ENCODE measurements at places on chromosomes 16 and 17. TPM values are rescaled to one million over a fixed set of nuclear protein-coding genes. Genes with fewer than 3 reads are reported as not detected.

Gene ACSM2A
- not detected for polyA plus RNA-seq

GRCh38 chr16:20853143-20853542, 46.8 kb downstream of the REXO5 start:
- H3K27ac ChIP-seq, result peak overlapping the region; percentile 18
- no peak for DNase-seq
- H3K36me3 ChIP-seq, result peaks cover 13% of the 10 kb centered on the region
- H3K4me3 ChIP-seq, result no peak overlapping the region

Gene KRT33A
- polyA plus RNA-seq, result not detected

Gene NAGLU
- polyA plus RNA-seq, result 13.4 TPM

Gene SRCIN1
- not detected for polyA plus RNA-seq

DNA sequence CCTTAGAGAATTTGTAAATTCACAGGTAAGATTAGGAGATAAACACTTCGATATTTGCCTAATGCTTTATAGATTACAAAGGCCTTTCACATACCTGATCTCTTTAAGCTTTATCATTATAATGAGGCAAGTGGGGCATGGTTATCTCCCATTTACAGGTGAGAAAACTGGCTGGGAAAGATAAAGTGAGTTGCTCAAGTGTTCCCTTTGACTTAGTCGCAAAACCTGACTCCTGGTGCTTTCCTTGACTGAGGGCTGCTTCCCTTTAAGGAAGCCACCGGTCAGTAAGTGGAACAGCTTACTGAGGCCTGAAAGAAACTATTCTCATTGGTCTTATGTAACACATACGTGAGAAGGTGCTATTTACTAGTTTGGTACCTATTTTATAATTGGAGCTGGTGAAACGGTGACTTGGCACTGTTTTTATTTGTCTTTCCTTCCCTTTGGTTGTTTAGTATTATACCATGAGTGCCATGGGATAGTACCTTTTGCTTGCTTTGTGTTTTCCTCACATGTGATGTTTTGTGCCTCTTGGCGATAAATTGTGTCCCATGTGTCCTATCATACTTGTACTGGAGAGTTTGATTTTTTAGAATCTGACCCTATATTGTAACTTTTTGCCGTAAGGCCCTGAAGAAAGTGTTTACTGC, 57.2 kb downstream of the NUP88 start:
- H3K4me3 ChIP-seq, result no peak overlapping the region
- no peaks in the 10 kb centered on the region for H3K27me3 ChIP-seq
- H3K27ac ChIP-seq, result no peak overlapping the region
- peaks cover 3% of the 10 kb centered on the region for H3K4me1 ChIP-seq
- peaks cover 9% of the 10 kb centered on the region for H3K36me3 ChIP-seq

- DNase-seq, result no peak
- H3K27ac ChIP-seq, result no peak overlapping the region
- H3K36me3 ChIP-seq, result no peaks in the 10 kb centered on the region
- no peaks in the 10 kb centered on the region for H3K27me3 ChIP-seq
These were observed 12.2 kb upstream of the SP2 start for GRCh38 chr17:47883589-47884426.

Gene SLC13A2
- not detected for polyA plus RNA-seq

Gene SLC5A11
- polyA plus RNA-seq, result not detected

Data from naive thymus-derived CD8-positive, alpha-beta T cell (primary cell).